ENCODE measurements at places on chromosomes 1 and 21.

DNA sequence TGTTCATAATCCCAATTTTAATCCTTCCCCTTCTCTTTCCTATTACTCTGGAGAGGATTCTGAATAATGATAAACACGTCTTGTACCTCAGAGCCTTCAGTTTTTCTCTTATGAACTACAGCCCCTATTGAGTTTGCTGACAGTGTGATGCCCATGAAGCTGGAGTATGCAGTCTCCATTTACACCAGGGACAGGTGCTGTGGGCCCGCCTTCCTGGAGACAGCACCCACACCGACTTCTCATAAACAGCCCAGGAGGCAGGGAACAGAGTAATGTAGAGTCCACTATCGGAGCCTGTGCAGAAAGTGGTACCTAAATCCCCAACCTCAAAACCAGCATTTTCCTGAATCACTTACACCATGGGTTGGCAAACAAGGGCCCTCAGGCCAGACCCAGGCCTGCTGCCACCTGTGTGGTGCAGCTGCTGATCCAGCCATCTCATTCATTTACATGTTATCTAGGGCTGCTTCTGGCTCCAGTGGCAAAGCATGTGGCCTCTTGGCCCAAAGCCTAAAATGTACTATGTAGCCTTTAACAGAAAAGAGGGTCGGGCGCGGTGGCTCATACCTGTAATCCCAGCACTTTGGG lies 95.1 kb upstream of the KRTAP19-8 start:
- no peak for DNase-seq

GRCh38 chr1:180937012-180937372 lies 24.3 kb downstream of the KIAA1614 start:
- DNase-seq = no peak

DNA sequence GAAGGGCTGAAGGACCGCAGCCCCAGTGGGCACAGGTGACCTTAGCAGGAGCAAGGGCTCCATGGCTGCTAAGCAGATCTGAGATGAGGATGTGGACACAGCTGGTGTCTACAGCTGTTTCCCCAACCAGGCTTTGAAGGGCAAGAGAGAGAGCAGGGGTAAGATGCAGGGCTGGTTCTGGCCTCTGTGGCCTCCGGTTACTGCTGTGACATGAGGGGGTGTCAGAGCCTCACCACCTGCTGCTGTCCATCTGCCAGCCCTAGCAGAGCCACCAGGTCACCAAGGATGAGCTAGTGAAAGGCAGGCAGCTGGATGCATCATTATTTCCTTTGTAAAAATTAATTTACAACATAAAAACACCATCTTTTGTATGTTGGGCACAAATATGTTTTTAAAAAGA lies 33.4 kb downstream of the OBSCN start:
- DNase-seq = no peak

- no peak for DNase-seq
Measured at GRCh38 chr1:19441048-19441780, 44.1 kb downstream of the CAPZB start.

DNA sequence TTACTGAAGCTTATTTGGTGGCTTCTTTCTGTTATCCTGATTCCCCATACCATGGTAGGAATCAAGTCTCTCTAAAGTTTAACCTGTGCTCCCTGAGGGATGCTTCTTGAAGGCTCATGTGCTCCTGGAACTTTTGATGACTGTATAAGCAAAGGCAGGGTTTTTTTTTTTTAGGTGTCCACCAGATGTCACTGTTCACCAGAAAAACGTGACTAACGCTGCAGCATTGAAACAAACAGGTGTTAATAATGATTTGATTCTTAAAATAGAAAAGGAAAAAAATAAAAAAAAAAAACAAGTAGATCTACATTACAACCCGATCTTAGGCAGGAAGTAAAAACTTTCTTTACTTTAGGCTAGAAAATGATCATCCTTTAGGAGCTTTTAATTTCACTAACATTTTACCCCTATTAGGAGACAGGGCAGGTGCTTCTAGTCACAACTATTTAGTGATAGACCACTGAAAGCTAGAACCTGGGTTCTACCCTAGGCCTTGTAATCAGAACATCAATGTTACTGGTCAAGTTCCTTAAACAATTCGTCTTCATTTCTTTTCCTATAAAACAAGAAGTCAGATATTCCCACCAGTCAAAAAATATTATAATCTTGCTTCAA lies 223.0 kb downstream of the PLA2G4A start:
- no peak for DNase-seq

- no peak for DNase-seq
Measured at GRCh38 chr1:3121401-3122210, 52.6 kb downstream of the PRDM16 start.

DNA sequence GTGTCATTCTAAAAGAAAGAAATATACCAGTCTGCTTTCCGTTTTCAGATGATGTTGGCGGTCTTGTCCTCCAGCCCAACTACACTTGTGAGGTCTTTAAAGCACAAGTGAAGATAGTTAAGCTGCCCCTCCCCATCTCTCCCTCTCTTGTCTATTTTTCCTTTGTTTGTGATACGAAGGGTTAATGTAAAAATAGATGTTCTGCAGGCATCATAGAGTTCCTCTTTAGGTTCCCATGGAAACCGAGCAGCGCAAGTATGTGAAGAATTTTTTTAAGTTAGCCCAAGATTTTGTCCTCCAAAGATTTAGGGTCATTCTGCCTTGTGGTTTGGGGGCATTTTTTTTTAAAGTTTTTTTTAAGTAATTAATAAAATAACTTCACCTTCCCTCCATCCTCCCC lies 232.4 kb upstream of the AJAP1 start:
- no peak for DNase-seq

- DNase-seq = no peak
Measured at GRCh38 chr1:165824269-165824643, 3.2 kb upstream of the UCK2 start.

DNA sequence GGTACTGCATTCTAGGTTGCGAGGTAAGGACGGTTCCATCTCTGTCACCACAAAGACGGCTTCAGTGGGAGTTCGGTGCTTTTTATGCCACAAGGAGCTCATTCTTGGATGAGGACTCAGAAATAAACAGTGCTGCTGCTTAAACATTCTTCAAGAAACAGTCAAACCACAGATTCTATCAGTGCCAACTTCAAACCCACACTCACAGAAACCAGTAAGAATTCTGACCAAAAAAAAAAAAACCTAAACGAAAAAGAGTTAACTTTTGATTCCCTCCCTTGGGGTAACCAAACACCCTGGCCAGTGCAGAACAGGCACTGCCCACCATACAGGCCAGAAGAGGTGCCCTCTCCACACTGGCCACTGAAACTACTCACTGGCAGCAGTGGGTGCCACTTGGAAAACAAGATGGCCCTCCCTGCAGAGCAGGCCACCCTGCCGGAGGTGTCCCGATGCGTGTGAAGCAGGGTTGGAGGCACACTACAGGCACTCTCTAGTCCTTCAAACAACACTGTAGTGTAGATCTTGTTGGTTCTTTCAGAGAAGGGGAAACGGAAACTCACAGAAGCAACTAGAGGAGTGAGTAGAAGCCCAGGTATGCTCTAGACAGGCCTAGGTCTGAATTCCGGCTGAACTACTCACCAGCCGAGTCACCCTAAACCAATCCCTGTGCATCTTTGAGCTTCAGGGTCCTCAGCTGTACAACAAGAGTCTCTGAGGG lies 87.3 kb upstream of the TLR5 start:
- DNase-seq = no peak

GRCh38 chr1:224767676-224768075 lies 151.6 kb downstream of the CNIH3 start:
- no peak for DNase-seq

GRCh38 chr1:207243442-207244408 lies 77.8 kb upstream of the CD55 start:
- DNase-seq = no peak

DNA sequence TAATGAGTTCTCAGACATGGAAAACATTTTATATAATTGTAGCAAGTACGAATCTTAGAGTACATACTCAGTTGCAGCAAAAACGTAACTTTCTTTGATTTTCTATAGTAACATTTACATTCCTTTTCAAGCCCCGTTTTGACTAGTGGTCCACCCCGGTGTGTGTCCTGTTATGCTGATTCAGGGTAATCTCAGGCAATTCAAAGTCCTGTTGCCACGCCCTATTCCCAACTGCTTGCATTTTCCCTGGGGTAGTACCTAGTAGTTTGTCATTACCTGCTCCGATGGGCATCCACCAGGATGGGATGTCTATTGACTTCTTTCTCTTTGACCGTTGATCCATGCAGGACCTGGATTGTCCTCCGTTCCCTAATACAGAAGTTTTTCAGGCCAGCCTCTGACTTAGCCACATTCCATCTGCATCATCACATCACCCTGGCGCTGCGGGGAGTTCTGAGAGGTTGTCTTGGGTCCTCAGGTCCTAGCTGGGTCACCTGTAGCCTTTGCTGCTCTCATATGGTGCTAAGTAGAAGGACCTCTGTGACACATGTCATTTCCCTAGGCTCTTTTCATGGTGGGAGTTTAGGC lies 15.0 kb upstream of the FCAMR start:
- DNase-seq = no peak

DNA sequence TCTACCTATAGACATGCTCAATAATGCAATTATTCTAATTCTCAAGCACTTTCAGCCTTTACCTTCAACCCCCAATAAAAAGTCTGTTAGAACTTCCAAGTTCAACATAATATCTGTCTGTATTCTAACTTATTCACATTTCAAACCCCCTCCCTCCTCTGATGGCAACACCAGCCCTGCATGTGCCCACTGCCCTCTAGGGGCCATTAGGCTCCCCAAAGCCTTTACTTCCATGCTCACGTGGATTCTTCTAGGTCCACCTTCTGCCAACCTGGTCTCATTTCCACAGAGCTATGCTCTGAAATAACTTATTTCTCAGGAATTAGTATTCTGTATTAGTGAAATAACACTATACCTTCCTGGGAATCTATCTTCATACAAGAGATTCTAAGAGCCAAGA lies 22.2 kb upstream of the KPRP start:
- no peak for DNase-seq

DNA sequence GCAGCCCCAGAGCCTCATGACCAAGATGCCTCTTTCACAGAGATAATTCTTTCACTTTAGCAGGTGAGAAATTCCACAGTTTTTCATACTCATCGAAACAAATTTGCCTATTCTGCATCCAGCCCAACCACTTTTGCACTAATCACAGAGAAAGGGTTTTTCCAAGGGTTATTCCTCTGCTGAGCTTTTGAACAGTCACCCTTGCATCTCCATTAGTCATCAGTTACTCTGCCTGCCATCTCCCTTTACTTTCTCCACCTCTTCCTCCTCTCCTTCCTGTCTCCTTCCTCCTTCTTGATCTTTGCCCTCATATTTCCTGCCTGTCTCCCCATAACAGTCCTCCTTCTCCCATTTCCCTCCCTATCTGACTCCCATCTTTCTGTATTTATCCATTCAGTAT lies 43.9 kb downstream of the FH start:
- no peak for DNase-seq

DNA sequence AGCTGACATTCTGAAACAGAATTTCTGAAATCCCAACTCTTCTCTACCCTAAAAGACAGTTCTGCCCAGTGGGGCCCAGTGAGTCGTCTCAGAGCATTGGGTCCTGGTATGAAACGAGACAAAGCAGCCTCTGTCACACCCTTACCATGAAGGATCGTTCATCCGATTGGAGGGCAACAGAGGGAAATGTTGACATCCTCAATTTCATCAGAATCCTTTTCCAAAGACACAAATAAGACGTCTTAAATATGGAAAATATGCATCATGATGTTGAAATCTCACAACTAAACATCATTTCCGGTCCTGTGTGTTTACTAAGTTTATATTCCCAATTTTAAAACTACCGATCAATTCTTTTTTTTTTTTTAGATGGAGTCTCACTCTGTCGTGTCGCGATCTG lies 112.1 kb upstream of the SLC45A1 start:
- DNase-seq = no peak

DNA sequence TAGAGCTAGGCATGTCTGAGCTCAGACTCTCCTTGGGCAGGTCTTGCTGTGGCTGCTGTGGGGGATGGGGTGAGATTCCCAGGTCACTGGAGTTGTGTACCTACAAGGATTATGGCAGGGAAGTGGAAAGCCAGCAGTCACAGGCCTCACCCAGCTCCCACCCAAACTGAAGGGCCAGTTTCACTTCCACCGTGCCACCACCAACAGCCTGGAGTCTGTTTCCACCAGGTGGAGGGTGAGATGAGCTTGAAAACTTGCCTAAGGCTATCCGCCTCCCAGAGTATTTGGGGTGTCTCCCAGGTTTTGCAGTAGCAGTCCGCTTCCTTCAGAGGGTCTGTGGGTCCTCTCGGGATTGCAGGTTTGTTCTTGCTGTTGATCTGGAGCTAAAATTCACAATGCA lies 327.7 kb downstream of the PTPRC start:
- no peak for DNase-seq

DNA sequence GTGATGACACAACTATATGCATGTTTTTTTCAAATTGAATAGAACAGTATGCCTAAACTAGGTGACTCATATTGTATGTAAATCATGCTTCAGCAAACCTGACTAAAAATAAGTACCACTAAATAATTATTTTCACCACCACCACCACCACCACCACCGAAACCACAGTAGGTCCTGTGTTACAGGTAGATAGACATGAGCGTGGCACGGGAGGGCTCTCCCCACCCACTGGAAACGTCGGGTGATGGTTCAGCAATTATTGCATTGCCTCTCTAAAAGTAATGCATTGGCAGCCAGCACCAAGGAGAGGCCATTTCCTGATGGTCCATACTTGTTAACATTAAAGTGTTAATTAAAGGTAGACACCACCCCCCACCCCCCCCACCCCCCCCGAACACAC lies 297.0 kb upstream of the NCAM2 start:
- no peak for DNase-seq

- no peak for DNase-seq
Measured at GRCh38 chr1:67844988-67845387, 11.7 kb upstream of the GNG12 start.

- no peak for DNase-seq
Measured at GRCh38 chr21:21406921-21407320, 408.7 kb downstream of the NCAM2 start.

GRCh38 chr1:186575348-186575747 lies 104.9 kb downstream of the PTGS2 start:
- DNase-seq = no peak

- DNase-seq = no peak
Measured at GRCh38 chr1:162573136-162573535, 11.6 kb downstream of the UAP1 start.

GRCh38 chr1:30130099-30130498 lies 593.3 kb downstream of the MATN1 start:
- no peak for DNase-seq

DNA sequence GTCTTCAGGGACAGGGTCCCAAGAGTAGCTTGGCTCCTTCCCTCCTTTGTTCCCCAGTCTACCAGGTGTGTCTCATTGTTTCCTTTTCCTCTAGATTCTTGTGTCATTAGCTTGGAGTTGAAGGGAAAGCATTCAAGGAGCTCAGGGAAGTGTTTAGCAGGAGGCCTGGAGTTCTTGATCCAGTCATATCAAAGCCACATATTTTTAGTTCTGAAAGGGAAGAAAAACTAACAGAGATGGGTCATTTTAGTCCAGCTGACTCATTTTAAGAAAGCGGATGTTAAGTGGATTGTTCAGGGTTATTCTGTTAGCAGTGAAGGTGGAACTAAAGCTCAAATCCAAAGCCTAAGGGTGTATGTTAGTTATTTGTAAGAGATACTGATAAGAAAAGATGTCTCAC lies 721 bp downstream of the C1orf54 start:
- no peak for DNase-seq

- DNase-seq = no peak
Measured at GRCh38 chr1:56566061-56566744, 13.2 kb downstream of the PLPP3 start.
